ENCODE measurements at places on chromosomes 5 and 9.
A peak's percentile ranks its signal among the peaks of the same experiment; 100 is the strongest.

- no peak for DNase-seq
These were observed 130.2 kb upstream of the ELL2 start for GRCh38 chr5:96091874-96092273.

DNA sequence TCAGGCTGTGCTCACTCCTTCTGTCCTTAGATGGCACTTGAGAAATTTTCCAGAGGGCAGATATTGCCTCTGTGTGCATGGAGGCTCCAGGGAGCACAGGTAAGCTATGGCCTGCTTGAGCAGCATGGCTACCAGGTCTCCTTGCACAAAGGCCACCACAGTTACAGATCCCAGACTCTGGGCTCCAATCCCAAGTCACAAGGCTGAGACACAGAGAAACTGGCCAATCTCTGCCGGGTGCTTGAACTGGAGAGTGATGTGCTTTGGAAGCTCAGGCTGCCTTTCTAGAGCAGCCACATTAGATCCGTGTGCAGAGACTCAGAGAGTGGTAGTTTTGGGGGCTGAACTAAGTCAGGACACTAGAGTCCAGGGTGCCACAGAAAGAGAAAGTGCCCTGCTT is 145.7 kb downstream of the SEMA6A start:
- no peak for DNase-seq

DNA sequence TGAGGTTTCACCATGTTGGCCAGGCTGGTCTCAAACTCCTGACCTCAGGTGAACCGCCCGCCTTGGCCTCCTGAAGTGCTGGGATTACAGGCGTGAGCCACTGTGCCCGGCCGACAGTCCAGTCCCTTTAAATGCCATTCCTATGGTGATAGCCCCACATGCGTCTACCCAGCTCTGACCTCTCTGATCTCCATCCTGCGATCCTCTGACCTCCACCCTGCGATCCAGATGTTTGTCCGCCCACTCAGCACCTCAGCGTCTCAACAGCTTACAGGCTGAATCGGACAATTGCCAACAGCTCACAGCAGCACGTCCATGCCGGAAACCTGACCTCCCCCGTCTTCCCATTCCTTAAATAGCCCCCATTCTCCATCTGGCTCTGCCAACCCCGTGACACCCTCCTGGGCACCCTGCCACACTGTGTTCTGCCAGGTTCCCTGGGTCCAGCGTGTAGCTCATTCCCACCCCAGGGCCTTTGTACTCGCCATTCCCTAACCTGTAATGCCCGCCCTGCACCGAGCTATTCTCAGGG is 44.0 kb upstream of the RNU6ATAC start:
- DNase-seq = no peak

DNA sequence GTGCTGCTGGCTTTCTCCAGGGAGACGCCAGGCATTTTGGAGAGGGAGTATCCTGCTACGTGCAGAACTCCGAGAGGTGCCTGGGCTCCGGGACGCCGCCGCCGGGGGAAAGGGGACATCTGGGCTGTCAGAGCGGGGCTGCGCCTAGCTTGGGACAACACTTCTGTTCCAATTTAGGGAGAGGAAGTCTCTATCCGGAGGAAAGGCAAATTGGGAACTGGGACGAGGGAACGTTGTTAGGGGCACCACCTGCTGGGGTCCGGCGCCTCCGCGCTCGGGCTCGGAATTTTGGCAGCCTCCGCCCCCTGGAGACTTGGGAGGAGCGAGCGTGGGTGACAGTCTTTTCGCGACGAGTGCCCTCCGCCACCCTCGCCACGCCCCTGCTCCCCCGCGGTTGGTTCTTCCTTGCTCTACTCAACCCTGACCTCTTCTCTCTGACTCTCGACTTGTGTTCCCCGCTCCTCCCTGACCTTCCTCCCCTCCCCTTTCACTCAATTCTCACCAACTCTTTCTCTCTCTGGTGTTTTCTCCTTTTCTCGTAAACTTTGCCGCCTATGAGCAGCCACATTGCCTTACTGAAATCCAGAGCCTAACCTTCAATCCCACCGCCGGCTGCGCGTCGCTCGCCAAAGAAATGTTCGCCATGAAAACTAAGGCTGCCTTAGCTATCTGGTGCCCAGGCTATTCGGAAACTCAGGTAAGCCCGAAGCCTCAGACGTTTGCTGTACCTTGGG is 1.6 kb downstream of the TSLP start:
- no peak for DNase-seq

- no peak for DNase-seq
These were observed 147.9 kb upstream of the COL5A1 start for GRCh38 chr9:134493461-134494272.

DNA sequence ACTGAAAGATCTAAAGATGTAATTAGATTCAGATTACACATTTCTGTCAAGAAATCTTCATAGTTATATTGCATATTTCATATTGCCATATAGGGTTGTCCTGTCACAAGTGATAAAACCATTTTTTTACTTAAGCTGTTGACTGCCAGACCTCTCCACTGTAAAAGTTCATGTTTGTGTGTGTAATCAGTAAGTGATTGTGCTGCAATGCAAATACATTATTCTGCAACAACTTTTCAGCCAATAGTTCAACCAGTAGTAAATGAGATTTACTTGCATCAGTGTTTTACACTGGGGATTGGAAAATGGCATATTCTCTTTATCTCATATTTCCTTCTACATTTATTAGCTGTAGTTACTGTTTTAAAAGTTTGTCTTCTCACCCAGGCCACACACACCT is 603.9 kb upstream of the RORB start:
- no peak for DNase-seq

GRCh38 chr5:14343376-14343775 is 200.2 kb downstream of the TRIO start:
- DNase-seq = no peak

GRCh38 chr9:102650896-102651295 is 344.2 kb upstream of the CYLC2 start:
- no peak for DNase-seq

DNA sequence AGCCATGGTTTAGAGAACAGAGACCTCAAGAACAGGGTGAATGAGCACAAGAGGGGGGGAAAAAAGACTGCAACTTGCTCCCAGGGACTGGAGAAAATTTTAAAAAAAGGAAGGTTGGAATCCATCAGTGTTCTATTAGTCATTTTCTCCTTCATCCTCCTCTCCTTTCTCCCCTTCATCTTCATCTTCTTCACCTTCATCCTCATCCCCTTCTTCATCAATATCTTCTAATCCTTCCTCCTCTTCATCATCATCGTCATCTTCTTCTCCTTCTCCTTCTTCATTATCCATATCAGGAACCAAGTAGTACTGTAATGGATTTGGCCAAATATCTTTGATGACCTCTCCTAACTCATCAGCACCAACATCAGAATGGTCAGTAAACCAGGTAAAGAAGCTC is 86.1 kb downstream of the LIX1 start:
- no peak for DNase-seq

DNA sequence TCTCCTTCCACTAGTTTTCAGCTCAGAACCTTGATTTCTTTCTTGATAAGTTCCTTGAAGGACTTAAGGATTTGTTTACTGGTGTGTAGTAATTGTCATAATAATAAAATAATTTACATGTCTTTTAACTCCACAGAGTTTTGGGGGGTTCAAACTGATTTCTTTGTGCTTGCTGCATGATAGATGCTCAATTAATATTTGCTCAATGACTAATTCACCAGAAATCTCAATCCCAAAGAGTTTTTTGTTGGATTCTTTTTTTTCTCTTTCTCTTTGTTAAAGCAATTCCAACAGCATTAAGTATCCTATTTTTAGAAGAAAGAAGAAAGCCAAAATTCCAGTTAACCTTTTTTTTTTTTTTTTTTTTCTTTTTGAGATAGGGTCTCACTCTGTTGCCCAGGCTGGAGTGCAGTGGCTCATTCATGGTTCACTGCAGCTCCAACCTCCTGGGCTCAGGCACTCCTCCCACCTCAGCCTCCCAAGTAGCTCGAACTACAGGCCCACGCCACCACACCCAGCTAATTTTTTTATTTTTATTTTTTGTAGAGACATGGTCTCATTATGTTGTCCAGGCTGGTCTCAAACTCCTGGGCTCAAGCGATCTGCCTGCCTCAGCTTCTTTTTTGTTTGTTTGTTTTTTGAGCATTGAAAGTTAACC is 10.8 kb downstream of the FAF2 start:
- DNase-seq = no peak

- no peak for DNase-seq
These were observed 162.0 kb upstream of the PTCH1 start for GRCh38 chr9:95678759-95679158.

GRCh38 chr9:31144614-31145013 is 1239.8 kb upstream of the ACO1 start:
- no peak for DNase-seq

- peak; percentile 33 for DNase-seq
These were observed 92.9 kb upstream of the MTAP start for GRCh38 chr9:21709464-21710058.

- DNase-seq = no peak
These were observed 532.2 kb upstream of the SGCD start for GRCh38 chr5:155794795-155795194.

GRCh38 chr5:101611039-101611438 is 685.0 kb downstream of the SLCO4C1 start:
- no peak for DNase-seq

DNA sequence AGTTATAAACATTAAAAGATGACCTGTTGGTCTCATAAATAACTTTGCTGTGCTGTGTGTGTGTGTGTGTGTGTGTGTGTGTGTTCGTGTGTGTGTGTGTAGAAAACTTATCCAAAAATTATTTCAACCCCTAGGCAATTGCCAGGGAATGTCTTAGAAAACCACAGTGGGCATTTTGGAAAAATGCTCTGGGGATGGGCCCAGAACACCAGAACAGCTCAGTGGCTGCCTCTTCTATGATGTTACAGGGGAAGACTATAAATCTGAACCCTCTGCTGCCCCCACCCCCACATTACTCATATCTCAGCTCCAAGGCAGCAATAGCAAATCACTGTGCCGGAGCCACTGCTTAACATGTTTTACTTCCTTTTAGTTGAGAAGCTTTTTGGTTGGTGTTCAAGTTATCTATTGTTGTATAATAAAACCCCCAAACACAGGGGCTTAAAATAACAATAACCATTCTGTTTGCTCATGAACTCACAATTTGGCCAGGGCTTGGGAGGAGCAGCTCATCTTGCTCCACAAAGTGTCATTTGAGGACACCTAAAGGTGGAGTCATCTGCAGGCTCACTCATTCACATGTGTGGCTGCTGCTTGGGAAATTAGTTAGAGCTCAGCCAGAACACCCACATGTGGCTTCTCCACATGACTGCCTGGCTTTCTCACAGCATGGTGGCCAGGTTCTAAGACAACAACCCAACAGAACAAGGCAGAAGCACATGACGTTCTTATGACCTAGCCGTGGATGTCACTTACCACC is 40.4 kb downstream of the ACTBL2 start:
- no peak for DNase-seq

DNA sequence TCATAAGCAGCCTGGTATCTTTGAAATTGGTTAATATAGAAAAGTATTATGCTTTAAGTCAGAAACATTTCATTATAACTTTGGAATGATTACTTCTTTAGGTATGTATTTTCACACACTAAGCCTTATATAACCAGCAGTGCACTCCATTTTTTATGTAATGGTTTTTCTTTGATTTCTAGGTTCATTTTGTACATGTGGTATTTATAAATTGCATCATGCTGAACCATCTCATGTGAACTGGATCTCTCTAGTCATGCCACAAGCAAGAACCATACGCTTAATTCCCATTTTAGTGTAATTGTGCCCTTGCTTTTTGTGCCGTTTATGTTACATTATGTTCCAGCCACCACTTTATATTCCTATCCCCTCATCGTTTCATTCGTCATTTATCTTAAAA is 38.6 kb upstream of the SRP19 start:
- no peak for DNase-seq

DNA sequence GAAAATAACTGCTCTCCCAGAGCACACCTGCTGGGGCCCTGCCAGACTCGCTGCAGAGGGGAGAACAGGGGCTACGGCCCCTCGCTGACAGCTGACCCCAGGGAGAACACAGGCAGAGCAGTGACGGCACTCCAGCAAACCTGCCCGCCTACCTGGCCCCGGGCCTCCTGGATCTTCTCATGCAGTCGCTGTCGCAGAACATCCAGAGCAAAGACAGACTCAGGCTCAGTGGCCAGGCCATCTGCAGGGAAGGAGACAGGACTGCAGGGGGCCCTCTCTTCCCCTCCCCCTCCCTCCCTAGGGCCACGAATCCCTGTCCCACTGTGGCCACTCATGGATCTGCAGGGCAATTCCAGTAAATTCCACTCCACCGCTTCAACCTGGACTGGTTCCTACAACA is 2.4 kb downstream of the SURF6 start:
- no peak for DNase-seq

- DNase-seq = no peak
These were observed 14.2 kb downstream of the RIC1 start for GRCh38 chr9:5643005-5643624.

- no peak for DNase-seq
These were observed 17.4 kb downstream of the CDH9 start for GRCh38 chr5:27020973-27021372.

DNA sequence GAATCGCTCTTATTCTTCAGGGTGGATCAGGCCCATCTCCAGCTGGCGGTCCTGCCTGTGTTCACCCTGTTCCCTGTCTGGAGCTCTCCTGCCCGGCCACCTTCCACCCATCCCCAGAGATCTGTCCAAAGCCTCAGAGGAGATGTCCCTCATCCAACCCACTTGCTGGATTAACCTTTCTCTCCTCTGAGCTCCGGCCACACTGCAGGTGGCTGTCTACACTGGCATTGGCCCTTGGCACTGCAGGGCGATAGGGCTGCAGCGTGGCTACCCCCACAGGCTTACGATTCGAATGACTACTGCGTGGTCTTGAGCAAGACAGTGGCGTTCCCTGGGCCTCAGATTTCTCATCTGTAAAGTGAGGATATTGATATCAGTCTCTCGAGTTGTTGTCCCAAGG is 63.8 kb upstream of the BARHL1 start:
- DNase-seq = no peak

- no peak for DNase-seq
These were observed 149.8 kb downstream of the AUH start for GRCh38 chr9:91211919-91212318.

GRCh38 chr5:160929360-160929759 is 77.3 kb upstream of the ATP10B start:
- DNase-seq = no peak

DNA sequence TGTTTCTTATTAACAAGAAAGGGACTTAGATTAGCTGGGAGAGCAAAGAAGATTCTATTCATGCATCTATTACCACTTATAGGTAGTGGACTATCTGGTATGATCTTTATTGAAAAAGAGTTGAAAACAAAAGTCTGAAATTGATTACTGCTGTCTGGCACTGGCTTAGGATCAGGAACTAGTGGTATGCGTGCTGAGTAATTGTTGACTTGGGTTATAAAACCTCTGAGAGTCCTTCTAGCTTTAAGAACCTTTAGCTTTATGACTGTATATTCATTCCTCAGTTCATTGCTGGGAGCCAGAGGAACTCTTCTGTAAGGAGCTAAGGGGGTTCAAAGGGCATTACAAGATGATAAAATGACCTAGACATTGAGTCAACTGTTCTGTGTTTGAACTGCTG is 7.6 kb downstream of the SLC1A1 start:
- DNase-seq = no peak

Data from stimulated activated CD8-positive, alpha-beta memory T cell treated with anti-CD3 and anti-CD28 coated beads, Interleukin-4, amount 100 ng/mL, for 1 hour (primary cell).